Activated CD4-positive, alpha-beta T cell treated with anti-CD3 and anti-CD28 coated beads, Interleukin-2, amount 50 U/mL, for 24 hours (primary cell): ENCODE measurements at places on chromosomes 13 and 19.
A peak's percentile ranks its signal among the peaks of the same experiment; 100 is the strongest.

DNA sequence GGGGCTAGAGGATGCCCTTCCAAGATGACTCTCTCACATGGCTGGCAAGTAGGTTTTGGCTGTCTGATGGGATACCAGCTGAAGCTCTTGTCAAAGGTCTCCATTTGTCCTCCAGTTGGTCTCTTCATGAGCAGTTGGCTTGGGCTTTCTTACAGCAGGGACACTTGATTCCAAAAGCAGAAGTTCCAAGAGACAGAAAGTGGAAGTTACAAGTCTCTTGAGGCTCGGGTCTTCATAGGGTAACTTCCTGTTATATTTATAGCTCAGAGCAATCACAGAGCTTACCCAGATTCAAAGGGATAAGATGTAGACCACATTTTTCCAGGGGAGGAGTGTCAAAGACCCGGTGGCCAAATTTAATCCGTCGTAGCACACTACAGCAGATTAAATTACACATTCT, 440.0 kb downstream of the RFC3 start:
- no peak for DNase-seq

DNA sequence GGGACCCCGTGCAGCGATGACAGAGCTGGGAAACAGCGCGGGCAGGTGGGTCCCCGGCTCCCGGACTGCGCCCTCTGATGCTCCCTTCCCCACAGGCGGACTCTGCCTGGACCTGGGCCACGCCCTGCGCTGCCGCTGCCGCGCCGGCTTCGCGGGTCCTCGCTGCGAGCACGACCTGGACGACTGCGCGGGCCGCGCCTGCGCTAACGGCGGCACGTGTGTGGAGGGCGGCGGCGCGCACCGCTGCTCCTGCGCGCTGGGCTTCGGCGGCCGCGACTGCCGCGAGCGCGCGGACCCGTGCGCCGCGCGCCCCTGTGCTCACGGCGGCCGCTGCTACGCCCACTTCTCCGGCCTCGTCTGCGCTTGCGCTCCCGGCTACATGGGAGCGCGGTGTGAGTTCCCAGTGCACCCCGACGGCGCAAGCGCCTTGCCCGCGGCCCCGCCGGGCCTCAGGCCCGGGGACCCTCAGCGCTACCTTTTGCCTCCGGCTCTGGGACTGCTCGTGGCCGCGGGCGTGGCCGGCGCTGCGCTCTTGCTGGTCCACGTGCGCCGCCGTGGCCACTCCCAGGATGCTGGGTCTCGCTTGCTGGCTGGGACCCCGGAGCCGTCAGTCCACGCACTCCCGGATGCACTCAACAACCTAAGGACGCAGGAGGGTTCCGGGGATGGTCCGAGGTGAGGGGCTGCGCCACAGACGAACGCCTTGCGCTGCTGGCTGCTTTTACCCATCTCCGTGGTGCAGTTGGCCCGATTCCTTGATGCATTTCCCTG, 7.8 kb upstream of the SELENOV start:
- DNase-seq = peak; percentile 16

- DNase-seq = no peak
Measured at GRCh38 chr13:33125821-33126570, 109.8 kb downstream of the KL start.

DNA sequence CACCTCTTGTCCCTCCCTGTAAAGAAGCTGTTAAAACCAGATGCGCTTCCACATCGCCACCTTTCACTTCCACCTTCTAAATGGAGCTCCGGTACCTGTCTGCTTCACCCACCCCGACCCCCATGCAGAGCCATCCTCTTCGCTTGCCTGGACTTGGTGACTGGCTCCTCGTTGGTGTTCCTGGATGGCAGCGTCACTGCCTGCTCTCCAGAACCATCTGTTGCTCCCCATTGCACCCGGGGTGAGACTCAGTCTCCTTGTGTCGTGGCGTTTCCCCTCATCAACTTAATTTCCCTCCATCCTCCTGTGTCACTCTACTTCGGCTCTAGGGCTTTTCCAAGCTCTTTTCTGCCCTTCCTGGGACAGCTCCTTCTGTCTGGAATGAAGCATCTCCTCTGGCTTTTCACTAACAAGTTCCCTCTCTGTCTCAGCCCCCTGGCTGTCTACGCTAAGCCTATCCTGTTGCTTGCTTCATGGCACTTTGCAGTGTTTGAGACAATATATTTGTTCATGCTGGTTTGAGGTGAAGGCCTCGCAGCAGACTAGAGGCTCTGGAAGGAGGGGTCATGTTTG, 10.3 kb downstream of the CEBPG start:
- no peak for DNase-seq

GRCh38 chr13:40477623-40478608, 188.5 kb downstream of the FOXO1 start:
- DNase-seq = no peak

- DNase-seq = peak; percentile 57
Measured at GRCh38 chr19:35549174-35549788, 3.9 kb downstream of the TMEM147 start.

DNA sequence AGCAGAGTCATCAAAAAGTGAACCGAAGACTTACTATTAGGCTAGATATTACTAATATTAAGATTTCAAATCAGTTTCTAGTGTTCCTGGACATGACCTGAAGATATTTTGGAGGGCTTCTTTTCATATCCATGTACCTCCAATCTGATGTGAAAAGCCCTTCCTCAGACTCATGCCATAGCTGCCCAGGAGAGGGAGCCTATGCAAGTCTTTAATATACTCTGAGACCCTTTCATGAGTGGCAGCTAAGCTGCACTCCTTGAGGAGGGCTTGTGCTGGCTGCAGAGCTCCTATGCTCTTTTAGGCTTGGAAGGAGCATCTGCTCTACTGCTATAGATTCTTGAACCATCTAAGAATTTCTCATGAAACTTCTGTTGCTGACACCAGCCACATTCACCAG, 715.3 kb downstream of the OLFM4 start:
- DNase-seq = no peak

DNA sequence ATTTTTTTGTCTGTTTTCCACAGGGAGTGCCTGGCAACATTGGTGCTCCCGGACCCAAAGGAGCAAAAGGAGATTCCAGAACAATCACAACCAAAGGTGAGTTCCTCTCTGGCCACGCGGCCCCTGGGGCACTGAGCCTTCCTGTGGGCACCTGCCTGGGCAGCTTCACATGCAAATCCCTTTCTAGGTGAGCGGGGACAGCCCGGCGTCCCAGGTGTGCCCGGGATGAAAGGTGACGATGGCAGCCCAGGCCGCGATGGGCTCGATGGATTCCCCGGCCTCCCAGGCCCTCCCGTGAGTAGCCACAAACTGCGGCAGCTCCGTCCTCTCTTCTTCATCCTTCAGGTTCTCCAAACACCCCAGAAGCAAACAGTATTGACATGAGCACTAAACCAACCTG, 99.4 kb downstream of the RAB20 start:
- no peak for DNase-seq

- no peak for DNase-seq
Measured at GRCh38 chr13:26604784-26605545, 47.5 kb downstream of the WASF3 start.

GRCh38 chr19:53908106-53908934, 758 bp upstream of the CACNG7 start:
- no peak for DNase-seq

DNA sequence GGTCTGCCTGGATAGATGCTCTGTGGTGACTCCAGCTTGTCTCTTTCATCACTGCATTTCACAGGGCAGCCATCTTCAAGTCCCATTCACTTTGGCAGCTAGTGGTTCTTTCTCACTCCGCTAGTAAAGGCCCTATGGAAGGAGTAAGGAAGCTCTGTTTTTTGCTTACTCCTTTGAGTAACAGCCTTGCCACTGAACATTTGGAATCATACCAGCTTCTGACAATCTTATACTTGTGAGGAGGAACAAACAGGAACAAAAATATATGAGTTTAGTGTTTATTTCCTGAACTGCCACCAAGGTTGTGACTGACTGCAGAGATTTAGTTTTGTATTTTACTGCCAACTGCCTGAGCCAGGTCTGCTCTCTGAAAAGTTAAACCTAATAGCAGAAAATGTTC, 38.7 kb downstream of the KCTD4 start:
- DNase-seq = no peak

- no peak for DNase-seq
Measured at GRCh38 chr19:33290956-33291622, 11.2 kb downstream of the CEBPA start.

DNA sequence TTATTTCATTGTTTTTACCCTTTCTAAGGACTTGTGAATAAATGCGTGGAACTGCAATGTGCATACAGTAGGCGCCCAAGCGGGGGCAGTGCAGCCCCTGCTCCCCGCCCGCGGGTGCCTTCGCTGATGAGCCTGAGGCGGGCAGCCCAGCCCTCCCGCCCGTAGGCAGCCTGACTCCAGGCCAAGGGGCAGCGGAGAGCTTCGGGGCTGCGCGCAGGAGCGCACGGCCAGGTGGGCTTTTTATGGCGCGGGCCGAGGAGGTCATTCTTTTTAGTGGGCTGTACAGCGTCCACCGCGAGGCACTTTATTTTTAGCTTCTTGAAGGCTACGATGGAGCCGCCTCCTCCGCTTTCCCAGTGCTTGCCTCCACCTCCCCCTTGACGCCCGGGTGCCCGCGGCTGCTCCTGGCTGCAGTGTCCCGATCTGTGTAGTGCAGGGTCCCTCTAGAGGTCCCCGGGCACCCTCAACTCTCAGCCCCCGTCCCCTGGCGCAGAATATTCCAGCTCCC, 60.5 kb downstream of the CCNE1 start:
- DNase-seq = no peak

DNA sequence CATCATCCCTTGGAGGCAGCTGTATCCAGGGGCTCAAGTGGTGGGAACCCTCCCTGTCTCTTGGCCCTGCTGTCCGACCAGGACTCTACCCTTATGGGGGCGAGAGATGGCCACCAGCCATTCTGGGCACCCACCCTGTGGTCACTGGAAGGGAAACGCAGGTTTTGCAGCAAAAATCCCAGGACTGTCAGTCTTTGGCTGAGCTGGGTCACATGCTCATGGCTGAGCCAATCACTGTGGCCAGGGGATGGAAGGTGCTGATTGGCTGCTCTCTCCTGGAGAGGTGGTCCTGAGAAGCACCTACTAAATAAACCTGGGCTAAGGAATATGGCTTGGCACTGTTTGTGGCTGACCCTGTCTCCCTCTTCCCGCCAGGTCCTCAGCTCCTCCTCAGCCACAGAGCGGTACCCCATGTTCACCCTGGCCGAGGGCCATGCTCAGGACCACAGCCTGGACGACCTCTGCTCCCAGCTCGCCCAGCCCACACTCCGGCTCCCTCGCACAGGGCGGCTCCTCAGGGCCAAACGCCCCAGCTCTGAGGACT, 8.9 kb downstream of the ATG4D start:
- DNase-seq = no peak

GRCh38 chr19:45547965-45548609, 36.5 kb downstream of the OPA3 start:
- no peak for DNase-seq
